ENCODE measurements at places on chromosomes 3 and 15.

DNA sequence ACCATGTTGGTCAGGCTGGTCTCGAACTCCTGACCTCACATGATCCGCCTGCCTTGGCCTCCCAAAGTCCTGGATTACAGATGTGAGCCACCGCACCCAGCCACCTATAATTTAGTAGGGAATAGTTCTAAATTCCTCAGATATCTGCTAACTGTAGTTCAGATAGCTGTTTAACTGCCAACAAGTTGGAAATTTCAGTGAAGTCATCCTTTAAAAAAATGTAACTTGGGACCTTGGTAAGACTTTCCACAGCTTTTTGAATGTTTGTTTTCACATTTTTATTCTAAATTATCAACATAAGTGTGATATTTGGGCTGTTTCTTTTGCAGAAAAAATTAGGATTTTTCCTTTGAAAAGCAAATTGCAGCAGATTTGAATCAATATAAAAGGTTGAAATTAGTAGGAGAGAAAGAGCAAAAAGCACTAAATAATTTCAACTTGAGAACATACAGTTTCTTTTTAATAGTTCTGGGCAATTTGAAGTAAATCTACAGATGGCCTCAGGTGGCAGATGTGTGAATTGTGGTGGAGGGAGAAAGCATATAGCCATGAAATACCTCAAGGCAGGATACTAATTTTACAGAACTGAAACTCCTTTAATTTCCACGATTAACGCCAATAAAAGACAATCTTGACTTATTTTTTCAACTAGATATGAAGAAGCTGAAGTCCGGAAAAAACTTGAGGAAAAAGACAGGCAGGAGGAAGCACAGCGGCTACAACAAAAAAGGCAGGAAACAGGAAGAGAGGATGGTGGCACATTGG lies 34.3 kb downstream of the USP8 start:
- no peak for DNase-seq

- DNase-seq, result no peak
Observed at GRCh38 chr3:54213907-54214306, 91.6 kb downstream of the CACNA2D3 start.

- peak; percentile 11 for DNase-seq
Observed at GRCh38 chr3:167872941-167873340, 137.4 kb downstream of the SERPINI1 start.

- no peak for DNase-seq
Observed at GRCh38 chr3:68988740-68989139, 24.7 kb downstream of the EOGT start.

- peak; percentile 97 for DNase-seq
Observed at GRCh38 chr3:102163039-102163817, 271.6 kb upstream of the ZPLD1 start.

- DNase-seq, result no peak
Observed at GRCh38 chr3:185208823-185209222, 45.0 kb downstream of the EHHADH start.

DNA sequence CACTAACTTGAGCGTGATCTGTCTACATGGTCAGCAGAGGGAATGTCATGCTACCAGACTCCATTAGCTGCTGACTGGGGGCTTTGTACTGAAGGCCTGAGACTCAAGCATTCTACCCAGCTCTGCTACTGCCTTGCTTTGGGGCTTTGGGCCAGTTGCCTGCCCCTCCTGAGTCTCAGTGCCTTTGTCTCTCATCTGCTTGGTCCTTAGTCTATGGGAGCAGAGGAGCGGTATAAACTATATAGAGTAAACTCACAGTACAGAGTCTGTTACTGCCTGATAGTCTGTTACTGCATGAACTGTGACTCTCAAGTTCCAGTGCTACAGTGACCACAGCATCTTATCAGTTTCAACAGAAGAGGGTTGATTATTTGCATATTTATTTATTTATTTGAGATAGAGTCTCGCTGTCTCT lies 38.5 kb upstream of the C15orf39 start:
- no peak for DNase-seq

GRCh38 chr15:89487791-89488190 lies 8.6 kb downstream of the RHCG start:
- no peak for DNase-seq

DNA sequence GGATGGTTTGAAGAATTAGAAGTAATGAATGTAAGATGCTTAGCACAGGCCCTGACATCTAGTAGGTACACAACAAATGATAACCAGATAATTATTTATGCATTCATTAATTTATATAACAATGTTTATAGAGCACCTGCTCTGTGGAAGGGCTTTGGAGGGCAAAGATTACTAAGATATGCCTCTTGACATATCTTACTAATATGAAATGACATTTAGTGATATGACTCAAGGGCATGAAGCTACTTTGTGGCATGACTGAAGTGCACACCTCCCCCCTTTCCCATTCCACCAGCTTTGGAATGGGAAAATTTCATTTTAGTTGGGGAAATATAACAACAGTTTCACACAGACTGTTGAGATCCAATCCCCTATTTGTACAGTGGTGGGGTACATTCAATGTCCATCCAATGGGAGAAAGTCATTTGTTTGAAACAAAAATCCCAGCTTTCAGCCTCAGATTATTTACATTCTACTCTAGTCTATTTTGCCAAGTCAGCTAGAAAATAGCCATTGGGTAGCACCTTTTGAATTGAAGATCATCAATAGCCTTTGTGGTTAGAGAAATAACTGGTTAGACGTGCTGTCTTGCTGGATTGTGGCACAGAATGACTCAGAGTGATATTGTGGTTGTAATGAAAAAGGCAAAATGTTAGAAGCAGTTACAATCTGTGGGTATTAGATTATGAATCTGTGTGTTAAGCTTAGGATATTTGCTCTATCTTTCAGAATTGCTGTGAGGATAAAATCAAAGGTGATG lies 72.9 kb downstream of the MOBP start:
- no peak for DNase-seq

DNA sequence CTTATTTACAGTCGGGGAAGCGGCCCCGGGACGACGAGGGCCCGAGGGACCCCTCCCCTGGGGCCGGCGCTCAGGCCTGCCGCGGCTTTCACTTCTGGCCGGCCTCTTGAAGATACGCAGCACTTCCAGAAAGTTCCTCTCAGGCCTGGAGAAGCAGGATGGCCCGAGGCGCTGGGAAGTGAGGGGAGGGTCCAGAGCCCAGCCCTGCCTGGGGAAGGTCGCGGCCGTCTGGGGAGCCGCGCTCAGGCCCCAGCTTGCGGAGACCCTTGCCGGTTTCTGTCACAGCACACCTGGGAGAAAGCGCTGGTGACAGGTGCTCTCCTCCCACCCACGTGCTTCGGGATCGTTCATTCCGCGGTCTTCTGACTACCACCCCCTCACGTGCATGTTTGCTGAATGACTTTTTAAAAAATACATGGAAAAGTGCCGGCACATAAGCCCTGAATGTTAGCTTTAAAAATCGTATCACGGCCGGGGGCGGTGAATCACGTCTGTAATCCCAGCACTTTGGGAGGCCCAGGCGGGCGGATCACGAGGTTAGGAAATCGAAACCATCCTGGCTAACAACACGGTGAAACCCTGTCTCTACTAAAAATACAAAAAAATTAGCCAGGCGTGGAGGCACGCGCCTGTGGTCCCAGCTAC lies 727 bp upstream of the TM2D3 start:
- DNase-seq, result no peak

DNA sequence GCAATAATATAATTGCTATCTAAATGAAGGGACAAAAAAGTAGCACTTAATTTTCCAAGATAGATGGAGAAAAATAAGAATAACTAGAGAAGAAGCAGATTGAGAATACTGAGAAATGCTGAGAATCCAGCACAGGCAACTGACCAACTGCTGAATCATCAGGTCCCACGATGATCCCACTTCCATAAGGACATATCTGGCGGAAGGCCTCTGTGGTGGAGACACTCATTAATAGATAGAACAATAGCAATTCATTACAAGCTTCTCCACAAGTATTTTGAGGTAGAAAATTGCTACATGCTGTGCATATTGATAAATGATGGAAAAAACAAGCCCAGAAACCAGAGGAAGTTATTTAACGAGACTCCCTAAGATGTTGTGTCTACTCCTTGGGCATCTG lies 105.9 kb downstream of the DUT start:
- peak; percentile 77 for DNase-seq

GRCh38 chr15:76056931-76057330 lies 2.9 kb upstream of the TMEM266 start:
- no peak for DNase-seq

GRCh38 chr3:191382661-191383060 lies 52.3 kb upstream of the UTS2B start:
- DNase-seq, result no peak

DNA sequence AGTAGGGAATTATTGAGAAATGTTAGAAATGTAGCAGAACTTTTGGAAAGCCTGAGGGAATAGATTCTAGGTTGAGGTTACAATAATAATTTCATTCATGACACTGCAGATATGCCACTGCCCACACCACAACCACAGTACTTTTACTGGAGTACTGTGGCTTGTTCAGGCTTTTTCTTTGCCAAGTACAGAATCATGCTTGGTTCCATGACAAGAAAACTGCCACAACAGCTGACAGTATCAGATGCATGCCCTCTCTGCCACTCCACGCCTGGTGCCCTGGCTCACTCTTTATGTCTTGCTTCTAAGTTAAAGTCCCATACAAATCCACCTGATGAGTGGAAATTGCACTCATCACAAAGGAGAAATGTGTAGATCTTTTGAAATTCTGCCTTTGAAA lies 398.6 kb downstream of the ZIC1 start:
- no peak for DNase-seq

- DNase-seq, result peak; percentile 4
Observed at GRCh38 chr3:198076722-198077308, 116.8 kb downstream of the LMLN start.

DNA sequence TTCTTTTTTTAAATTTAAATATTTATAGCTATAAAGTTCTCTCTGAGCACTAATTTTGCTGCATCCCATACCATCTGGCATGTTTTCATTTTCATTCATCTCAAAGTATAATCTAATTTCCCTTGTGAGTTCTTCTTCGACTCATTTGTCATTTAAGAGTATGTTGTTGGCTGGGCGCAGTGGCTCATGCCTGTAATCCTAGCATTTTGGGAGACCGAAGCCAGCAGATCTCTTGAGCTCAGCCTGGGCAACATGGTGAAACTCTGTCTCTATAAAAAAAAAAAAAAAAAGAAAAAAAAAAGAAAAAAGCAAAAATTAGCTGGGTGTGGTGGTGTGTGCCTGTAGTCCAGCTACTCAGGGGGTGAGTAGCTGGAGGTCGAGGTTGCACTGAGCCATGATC lies 34.8 kb downstream of the MAP1A start:
- DNase-seq, result no peak

- DNase-seq, result no peak
Observed at GRCh38 chr3:48535578-48535977, 21.0 kb downstream of the PFKFB4 start.

DNA sequence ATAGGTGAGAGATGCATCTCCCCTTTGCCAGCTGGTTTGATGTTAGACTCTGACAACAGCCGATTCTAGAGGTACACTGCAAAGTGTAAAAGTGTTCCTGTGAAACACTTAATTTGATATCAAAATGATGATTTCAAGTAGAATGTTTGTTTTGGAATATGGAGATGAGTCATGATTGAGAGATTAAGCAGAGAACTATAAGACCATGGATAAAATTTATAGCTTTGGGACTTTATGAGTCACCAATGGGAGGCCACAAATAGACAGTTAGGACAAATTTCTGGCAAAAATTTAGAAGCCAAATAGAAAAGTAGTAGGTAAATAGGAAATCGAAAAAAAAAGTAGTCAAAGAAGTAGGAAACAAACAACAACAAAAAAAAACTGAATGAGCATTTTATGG lies 672.5 kb downstream of the NSUN3 start:
- DNase-seq, result no peak

DNA sequence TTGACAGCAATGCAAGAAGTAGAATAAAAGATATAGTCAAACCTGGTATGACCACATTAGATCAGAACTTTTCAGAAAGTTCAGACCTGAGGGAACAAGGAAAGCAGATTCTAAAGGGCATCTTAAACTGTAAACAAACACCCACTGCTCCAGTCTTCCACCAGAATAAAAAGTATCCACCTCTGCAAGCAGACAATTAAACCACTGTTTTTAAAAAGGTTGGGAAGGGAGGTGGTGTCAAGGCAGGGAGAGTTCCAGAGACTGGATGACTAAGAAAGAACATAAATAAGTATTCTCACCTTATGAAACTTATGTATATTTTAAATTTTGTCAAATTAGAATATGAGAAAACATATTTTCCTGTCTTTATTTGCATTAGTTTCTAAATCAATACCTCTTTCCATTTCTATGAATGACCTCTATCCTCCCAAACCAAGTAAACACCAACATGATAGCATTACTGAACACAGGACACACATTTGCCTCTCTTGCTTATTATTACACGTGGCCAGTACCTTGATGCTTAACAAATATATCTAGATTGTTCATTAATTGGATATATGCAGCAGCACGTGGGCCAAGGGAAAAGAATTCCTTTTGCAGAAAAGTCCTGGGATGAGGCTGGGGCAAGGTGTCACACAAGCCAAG lies 31.6 kb downstream of the PIK3CB start:
- no peak for DNase-seq

Data from lung microvascular endothelial cell (primary cell).